Hematopoietic multipotent progenitor cell treated with erythropoietin and hydrocortisone succinate and interleukin-3 and kit ligand, for 6 days (in vitro differentiated cells): ENCODE measurements at places on chromosomes 12 and 14.

DNA sequence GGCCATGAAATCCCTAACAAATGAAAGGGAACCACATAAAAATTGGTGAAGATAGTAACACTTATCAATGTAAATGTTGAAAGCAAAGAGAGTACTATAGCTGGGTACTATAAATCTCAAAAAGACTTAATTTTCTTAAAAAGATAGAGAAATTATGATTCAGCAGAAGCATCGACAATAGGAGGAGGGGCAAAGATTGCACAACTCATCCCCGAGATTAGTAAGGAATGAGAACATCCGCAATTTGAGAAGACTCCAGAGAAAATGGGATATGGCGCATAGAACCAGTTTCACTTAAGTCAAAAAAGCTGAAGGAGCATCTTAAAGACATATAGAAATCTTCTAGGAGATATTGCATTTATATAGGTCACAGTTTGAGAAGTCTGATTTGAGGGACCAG is 220.2 kb upstream of the SLC16A7 start:
- DNase-seq: no peak

- peak; percentile 96 for DNase-seq
These were observed 110.5 kb downstream of the ARF6 start for GRCh38 chr14:50003213-50004021.

DNA sequence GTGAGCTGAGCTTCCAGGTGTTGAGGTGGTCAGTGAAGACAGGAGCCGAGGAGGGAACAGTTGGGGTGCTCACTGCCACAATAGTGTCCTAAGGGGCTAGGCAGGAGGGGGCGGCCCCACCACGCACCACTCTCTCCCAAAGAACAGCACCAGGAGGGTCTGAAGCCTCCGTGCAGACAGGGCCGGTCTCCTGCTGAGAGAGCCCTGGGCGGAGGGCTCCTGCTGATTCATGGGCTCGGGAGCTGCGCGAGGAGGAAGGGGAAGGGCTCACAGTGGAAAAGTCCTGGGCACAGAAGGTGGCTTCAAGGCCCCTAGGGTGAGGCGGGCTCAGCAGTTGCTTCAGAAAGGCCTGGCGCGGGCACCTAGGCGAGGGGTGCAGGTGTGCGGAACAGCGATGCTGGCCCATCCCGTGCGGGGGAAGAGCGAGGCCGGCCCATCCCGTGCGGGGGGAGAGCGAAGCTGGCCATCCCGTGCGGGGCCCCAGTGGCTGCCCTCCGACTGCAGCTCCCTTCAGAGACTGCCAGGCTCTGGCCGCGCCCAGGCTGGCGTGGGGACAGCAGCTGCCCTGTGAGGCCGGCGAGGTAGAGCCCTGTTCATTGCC is 176.7 kb downstream of the ADGRD1 start:
- no peak for DNase-seq

- peak; percentile 17 for DNase-seq
These were observed 1.6 kb downstream of the PYM1 start for GRCh38 chr12:55925870-55926737.

DNA sequence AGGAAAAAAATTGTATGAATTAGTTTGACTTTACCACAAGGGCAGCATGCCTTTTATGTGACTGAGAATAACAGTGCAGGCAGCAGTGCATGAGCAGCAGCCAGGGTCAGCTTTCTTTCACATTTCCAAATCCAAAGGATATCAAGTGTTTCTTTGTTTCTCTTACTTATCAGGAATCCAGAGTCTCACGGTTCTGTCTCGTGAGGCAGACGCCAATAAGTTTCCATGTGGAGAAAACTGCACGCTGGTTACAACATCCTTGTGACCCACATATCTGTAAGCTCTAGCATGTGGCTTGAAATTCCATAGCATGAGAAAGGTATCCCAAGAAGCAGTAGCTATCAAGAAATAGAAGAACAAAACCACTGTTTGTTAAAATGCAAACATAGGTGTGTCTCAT is 27.6 kb downstream of the GALNT4 start:
- DNase-seq: no peak

DNA sequence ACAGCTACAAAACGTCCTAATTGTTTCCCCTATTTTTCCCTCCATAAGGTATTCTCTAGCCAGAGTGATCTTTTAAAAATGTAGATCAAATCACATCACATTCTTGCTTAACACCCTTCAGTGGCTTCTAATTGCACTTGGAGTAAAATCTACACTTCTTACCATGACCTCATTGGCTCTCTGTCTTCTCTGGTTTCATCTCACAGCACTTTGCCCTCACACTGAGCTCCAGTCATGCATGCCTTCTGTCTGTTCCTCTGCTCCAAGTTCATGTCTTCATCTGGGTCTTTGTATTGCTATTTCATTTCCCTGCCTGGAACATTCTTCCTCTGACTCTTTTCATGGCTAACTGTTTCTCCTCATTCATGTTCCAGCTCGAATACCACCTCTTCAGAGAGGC is 220.4 kb upstream of the GARIN6 start:
- DNase-seq: no peak

- no peak for DNase-seq
These were observed 711.5 kb downstream of the RPS29 start for GRCh38 chr14:48874711-48875110.

- DNase-seq: no peak
These were observed 811.6 kb downstream of the TRHDE start for GRCh38 chr12:73083736-73084135.
